Type B pancreatic cell (in vitro differentiated cells): ENCODE measurements at places on chromosomes 5 and 9. TPM values are rescaled to one million over a fixed set of nuclear protein-coding genes. Genes with fewer than 3 reads are reported as not detected.

PCDHGA7 gene
- 0.31 and 0.40 TPM in 2 replicates for total RNA-seq

CARTPT gene
- 0.34 and 0.43 TPM in 2 replicates for total RNA-seq

FIBCD1 gene
- 0.53 and 0.76 TPM in 2 replicates for total RNA-seq

CCL28 gene
- 2.0 TPM in 1 of 2 replicates, not detected in the other for total RNA-seq

IFNA6 gene
- total RNA-seq: not detected in 2 replicates

ORM2 gene
- not detected in 2 replicates for total RNA-seq

PRDM9 gene
- not detected in 2 replicates for total RNA-seq

DROSHA gene
- 81.7 and 97.3 TPM in 2 replicates for total RNA-seq

DNA sequence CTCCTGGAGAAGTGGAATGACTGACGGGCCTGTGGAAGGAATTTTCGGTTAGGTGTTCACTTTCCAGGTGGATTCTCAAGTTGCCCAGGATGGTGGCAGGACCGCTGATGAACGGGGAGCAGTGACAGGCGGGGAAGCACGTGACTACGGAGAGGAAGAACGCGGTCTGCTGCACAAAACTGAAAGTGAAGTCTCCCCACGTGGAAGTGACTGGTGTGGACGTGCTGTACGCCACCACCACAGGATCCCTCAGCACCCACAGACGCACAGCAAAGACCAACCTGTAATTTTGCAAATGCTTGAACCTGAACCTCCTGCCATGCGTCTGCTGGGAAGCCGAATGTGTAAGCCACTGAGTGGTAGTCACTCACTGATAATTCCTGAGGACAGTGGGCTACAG is 51.4 kb downstream of the RNF130 start:
- DNase-seq: no peak

- DNase-seq: peak; percentile 37
These were observed 6.5 kb upstream of the MED10 start for GRCh38 chr5:6384856-6385255.

DNA sequence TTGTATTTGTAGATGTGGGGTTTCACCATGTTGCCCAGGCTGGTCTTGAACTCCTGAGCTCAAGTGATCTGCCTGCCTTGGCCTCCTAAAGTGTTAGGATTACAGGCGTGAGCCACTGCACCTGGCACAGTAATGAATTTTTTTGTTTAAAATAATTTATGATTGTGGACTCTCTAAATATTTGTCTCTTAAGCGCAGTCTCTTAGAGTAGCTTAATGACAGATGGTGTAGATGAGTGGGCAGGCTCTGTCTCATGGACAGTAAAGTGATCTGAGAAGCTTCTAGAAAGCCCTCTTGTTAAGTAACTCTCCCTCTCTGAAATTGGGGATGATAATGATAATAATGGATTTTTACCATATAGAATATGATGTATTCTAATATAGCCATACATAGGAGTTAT is 47.5 kb upstream of the KIAA1958 start:
- no peak for DNase-seq

DNA sequence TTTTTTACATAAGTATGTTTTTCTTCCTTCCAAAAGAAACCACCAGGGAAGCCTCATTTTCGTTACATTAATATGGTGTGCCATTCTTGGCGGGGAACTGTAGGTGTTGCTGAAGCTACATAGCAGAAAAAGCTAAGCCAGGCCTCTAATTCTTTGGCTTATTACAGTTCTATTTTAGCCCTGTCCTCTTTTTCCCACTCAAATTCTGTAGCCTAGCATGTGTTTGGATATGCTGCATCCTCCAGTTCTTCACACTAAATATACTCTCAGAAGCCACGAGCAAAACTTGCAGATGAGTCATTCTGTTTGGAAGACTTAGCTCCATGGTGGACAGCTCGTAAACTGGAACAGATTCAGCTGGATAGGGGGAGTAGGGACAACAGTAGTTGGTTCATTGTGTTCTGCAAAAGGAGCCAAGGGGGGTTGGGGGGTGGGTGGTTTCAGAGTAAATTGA is 369.4 kb downstream of the TMEM161B start:
- no peak for DNase-seq

DNA sequence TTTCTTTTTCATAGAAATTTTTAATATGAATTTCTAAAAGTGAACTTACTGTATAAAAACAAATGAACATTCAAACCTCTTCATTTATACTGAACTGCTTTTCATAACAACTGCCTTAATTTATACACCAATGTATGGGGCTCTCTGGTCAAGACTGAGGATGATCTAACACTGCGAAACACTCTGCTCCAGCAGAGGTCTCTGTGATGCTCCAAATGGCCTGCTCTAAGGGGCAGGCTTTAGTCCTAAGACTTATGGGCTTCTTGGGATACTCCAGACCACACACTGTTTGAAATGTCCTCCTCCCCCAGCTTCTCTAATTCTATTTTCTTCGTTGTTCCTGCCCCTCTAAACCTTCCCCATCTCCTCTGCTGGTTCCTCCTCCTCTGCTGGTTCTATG is 58.5 kb downstream of the LIFR start:
- DNase-seq: no peak

GRCh38 chr5:149563466-149563865 is 12.2 kb upstream of the CSNK1A1 start:
- no peak for DNase-seq

DNA sequence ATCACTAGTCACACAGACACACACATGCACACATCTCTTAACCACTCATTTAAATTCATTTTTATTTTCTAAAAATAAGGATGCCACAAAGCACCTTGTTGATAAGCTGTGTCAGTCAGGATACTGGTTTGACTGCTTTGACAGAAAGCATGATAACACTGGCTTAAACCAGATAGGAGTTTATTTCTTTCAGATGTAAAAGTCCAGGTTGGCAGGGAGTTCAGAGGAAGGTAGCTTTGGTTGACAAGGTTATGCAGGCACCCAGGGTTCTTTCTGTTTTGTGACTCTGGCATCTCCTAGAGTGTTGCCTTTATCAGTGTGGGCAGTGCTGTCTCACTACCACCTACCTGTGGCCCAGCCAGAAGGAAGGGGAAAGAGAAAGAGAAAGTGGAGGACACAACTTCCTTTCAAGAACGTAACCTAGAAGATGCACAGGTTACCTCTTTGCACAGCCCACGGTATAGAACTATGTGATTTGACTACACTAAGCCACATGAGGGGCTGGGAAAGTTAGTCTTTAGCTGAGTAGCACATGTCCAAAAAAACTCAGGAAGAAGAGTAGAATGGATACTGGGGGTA is 334.7 kb downstream of the OSTF1 start:
- no peak for DNase-seq

DNA sequence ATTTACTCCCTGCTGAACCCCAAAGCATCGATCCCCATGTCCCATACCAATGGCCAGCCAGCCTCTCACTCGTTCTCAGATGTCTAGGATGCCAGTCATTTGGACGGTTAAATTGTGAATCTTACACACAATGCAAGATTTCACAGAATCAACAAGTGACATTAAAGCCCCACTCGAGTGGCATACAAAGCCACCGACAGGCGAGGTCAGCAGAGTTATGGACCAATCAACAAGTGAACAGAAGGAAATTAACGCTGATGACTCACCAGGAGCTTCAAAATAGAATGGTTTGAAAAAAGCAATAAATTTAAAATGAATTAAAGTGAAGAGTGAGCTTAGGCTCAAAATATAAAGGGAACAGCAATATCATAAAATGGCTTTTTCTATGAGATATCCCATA is 8.2 kb upstream of the RUFY1 start:
- no peak for DNase-seq

GRCh38 chr9:18888290-18888689 is 144.7 kb downstream of the SAXO1 start:
- no peak for DNase-seq

DNA sequence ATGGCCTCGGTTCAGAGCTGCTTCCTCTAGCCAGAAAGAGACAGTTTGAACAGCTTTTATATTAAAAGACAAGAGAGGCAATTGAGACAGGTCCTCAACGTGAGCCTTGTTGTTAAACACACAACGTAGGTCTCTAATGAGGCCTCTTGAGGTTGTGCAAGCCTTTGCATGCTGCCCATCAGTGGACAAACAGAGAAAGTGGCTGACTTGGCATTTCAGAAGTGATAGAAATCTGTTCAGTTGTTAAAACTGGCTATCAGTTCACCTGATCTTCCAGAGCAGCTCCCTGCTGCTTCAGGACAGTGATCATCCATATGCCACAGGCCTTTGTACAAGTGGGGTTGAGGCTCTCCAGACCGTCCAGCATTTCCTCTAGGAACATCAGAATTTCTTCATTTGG is 58.8 kb downstream of the MROH2B start:
- DNase-seq: no peak

GRCh38 chr5:112353678-112354077 is 65.4 kb downstream of the EPB41L4A start:
- DNase-seq: no peak
